ENCODE measurements at places on chromosomes 3 and 15.

DNA sequence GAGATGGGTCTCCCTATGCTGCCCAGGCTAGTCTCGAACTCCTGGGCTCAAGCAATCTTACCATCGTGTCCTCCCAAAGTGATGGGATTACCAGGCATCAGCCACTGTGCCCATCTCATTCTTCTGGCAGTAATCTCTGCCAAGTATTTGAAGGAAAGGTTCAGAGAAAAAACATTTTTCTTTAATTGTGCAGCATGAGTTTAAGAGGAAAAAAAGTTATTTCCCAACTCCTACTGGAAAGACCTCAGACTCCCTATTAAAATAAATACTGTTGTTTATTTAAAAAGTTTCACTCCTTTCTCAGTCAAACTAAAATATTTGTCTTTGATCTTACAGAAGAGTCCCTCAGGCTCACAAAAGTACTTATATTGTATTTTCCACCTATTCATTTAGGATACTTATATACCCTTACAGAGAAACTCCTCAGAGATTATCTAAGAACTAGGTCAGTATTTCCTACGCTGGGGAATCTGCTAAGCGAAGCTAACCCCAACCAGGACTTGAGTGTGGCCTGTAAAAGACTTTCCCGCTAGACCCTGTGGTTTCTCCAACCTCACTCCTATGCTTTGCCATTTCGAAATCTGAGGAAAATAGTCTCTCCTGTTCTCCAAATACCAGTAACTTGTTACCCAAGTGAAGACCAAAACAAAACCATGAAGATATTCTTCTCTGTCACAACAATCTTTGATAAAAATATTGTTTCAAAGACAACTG is 28.7 kb downstream of the WWTR1 start:
- no peak for DNase-seq

DNA sequence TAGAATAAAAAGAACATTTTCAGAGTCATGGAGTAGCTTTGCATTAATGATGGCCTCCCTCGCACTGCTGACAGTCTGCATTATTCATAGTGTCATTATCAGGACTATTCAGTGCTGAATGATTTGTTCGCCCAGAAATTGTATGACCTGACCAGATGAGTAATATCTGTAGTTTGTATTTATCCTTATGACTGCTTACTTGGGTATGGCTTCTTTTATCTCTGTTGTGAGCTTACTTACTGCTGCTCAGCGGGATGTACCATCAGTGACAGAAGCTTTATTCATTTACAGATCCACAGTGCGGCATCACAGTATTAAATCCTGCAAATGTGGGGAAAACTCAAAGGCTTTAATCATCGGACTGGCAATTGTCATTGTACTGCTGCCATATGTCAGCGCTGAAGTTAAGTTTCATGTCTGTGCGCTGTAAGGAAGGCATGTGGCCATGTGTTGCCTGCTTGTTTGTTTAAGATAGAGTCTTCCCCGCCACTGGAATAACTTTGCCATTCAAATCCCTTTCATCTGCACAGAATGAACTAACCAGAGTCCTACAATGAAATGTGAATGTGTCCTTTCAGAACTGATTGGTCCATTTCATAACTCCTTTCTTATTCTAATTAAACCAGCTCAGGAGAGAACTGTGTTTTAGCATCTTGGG is 262.2 kb downstream of the CHL1 start:
- DNase-seq, result no peak

DNA sequence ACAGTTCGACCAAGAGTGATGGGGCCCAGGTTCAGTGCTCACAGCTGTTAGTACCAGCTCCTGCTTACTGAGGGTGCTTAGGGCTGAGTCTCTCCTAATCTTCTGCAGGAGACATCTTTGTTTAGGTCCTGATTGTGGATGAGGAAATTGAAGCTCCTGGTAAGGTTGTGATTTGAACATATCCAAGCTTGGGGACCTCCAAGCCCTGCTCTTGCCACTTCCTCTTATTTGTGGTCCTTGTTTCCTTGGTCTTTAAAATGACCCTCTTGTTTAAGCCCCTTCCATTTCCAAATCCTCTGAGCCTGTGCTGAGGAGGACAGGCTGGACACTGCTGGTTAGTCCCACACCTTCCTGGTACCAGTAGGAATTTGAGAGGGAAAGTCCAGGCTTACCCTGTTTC is 87.0 kb downstream of the EEFSEC start:
- DNase-seq, result no peak

GRCh38 chr3:150830094-150830681 is 67.2 kb upstream of the SIAH2 start:
- no peak for DNase-seq

GRCh38 chr15:60548101-60548500 is 69.2 kb upstream of the ICE2 start:
- DNase-seq, result no peak

DNA sequence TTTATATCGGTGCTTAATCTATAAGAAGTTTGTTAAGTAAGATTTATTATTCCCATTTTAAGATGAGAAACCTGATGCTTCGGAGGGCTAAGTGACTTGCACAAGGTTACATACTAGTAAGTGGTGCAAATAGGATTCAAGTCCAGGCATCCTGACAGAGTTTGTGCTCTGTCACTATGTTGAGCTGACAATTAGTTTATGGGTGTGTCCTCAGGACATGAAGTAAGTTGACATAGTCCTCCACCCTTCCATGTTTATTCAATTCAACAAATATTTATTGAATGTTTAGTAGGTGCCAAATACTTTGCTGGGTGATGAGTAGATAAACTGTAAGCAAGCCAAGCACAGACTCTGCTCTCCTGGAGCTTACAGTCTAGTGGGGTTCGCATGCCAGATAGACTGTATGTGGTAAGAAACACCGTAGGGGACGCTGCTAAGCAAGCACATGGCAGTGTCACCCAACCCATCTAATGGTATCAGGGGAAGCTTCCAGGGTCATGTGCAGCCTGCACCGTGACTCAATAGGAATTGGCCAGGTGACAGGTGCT is 342.7 kb upstream of the SATB1 start:
- no peak for DNase-seq

DNA sequence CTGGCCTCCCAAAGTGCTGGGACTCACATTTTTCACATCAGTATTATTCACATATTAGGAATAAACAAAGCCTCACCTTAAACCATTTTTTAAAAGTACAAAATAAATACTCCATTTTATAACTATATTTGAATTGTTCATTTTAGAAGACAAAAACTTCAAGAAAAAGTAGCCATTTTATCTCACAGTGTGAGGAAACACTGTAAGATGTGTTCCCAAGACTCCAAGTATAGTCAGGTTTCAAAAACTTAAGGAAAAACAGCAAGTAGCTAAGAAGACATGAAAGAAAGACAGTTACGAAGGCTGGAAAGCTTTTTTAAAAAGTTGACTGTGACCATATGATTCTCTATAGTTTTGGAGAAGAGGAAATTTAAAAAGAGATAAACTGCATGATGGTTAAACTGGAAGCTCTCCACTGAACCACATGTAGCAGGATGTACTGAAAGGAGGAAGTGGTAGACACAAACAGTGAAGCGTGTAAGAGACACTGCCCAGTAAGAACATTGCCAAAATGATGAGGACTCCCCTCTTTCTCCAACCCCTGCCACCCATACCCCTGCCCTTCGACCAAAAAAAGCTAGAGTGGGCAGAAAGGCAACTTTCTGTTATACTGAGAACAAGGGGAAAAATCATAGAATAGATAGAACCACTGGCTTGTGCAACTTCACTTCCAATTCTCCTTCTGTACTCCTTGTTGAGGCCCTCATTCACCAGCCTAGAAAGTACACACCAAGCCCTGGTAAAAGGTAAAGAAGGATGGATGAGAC is 6.2 kb upstream of the TMF1 start:
- no peak for DNase-seq

DNA sequence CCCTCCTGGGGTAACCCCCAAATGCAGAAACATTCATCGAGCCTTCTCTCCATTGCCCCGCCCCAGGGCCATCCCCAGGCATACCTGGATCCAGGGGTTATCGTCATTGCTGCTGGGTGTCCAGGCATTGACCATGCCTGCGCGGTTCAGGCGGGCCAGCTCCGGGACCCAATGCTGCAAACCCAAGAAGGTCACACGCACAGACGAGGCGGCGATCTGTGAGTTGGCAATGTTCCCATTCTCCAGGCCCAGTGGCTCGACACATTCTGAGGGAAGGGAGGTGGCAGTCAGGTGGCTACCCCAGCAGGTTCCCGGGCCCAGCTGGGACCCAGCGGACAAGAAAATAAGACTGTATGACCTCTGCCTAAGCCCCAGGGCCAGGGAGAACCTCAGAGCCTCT is 6.1 kb downstream of the MFGE8 start:
- no peak for DNase-seq

- DNase-seq, result no peak
Observed at GRCh38 chr3:21826416-21826815, 75.4 kb upstream of the ZNF385D start.

DNA sequence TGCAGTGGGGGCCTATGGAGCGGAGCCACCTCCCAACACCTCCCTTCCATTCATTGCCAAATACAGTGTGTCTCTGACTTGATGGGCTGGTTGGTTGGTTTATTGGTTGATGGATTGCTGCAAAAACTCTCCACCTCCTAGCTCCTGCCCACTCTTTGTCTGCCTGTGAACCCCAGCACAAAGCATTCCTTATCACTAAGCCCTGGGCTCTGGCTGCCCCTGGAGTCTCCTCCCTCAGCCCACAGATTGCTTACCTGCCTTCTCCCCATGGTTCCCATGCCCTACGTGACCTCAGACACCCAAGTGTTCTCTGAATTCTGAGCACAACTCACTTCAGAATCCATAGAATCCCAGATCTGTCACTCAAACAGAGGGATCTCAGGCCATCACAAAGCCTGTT is 139.1 kb upstream of the TPM1 start:
- no peak for DNase-seq

GRCh38 chr3:171039674-171040073 is 13.2 kb upstream of the SLC2A2 start:
- no peak for DNase-seq

- no peak for DNase-seq
Observed at GRCh38 chr15:43975770-43976169, 149.0 kb downstream of the WDR76 start.

- no peak for DNase-seq
Observed at GRCh38 chr3:191531434-191531972, 70.5 kb downstream of the PYDC2 start.

GRCh38 chr3:171320750-171321558 is 139.3 kb downstream of the TNIK start:
- DNase-seq, result no peak

DNA sequence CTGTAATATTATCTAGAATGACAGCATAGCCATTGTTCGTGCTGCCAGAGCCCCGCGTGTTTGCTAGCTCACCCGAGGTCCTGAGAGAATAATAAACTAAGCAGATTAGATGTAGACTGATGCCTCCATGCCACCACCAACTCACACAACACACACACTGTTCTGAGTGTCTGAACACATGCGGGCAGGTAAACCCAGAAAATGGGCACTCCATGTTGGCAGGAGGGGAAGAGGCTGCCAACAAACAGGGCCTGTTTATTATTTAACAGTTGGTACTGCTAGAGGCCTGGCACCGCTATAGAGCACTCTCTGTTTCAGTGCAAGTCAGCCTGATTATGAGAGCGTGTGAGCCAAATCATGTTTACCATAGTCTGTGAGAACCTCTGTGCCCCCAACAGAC is 299.0 kb downstream of the ZBTB20 start:
- DNase-seq, result no peak

- no peak for DNase-seq
Observed at GRCh38 chr3:40803311-40803710, 278.6 kb downstream of the ZNF621 start.

- DNase-seq, result no peak
Observed at GRCh38 chr15:73962433-73962832, 29.7 kb downstream of the STOML1 start.

- DNase-seq, result no peak
Observed at GRCh38 chr3:152255290-152255689, 13.4 kb upstream of the MBNL1 start.

- peak; percentile 24 for DNase-seq
Observed at GRCh38 chr3:48232734-48233133, 8.2 kb upstream of the ZNF589 start.

DNA sequence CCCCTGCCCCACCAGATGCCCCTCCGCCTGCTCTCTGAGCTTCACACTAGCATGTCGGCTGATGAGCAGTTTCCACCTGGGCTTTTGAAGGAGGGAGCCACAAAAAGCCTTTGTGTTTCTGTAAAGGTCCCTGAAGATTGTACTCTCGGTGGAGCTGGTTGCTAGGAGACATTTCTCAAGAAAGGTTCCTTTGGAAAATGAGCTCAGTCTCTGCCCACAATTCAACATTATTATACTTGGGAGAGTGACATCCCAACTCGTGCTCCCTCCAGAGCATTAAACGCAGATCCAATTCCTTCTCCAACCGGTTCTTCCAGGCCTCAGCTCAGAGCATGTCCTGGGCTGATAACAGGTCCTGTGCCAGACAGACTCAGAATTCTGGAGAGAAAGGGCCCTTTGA is 26.8 kb upstream of the FAM107A start:
- no peak for DNase-seq

DNA sequence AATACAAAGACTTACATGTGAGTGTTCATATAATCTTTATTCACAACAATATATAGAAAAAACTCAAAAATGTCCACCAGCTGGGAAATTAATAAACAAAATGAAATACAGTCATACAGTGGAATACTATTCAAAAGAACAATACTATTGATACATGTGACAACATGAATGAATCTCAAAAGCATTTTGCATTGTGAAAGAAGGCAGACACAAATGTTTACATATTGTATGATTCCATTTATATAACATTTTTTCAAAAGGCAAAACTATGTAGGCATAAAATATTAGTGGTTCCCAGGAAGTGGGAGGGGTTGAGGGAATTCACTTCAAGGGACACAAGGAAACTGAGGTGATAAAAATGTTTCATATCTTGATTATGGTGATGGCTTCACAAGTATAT is 303.2 kb downstream of the CTNNB1 start:
- no peak for DNase-seq

GRCh38 chr3:7292362-7292761 is 431.4 kb downstream of the GRM7 start:
- no peak for DNase-seq

DNA sequence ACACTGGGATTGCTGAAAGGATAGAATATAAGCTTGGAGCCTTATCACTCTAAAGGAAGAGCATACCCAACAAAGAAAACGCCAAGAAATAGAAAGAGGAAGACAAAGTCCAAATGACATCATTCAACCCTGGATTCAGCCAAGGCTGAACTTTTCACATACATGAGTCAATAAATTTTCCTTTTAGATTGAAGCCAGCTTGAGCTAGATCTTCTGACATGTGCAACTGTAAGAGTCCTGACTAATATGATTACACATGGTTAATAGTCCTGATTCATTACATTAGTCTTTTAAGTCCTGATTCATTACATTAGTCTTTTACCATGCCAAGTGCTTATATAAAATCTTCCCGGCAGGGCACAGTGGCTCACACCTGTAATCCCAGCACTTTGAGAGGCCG is 13.6 kb upstream of the DENND6A start:
- DNase-seq, result no peak

GRCh38 chr3:183506674-183507320 is 48.7 kb downstream of the KLHL6 start:
- DNase-seq, result no peak

DNA sequence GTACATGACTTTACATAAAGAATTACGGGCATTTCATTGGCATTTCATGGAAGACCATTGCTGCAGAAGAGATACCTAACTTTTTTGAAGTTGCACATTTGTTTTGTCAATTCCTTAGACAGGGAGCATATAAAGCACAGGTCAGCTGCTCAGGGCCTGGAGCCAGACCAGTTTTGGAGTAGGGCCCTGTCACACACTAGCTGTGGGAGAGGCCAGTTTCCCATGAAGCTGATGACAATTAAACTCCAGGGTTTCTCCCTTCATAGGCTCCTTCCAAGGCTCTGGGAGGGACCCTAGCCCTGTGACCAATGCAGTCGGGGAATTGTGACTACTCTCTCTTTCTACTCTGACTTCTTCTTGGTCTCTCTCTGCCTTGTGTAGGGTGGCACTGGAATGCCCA is 107.3 kb upstream of the SELENOK start:
- DNase-seq, result no peak
